ENCODE measurements at places on chromosomes 4 and X.

- DNase-seq = no peak
Observed at GRCh38 chr4:40811956-40812355, 62.2 kb downstream of the NSUN7 start.

DNA sequence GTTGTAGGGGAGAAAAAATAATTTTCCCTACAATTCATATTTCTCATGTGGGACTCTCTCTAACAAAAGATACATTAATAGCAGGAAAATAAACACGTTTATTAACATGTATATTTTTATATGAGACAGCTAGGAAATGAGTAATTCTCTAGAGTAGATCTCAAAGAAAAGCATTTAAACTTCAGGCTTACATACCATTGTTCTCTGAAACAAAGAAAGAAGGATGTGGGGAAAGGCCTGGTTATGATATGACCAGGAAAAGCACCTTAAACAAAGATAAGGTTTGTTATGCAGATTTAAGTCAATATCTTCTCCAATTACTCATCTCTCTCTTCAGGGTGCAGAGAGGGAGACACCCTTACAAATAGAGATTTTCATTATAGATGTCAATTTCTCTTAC lies 131.3 kb downstream of the SLC7A11 start:
- DNase-seq = no peak

- no peak for DNase-seq
Observed at GRCh38 chrX:38651625-38652601, 90.6 kb downstream of the TSPAN7 start.

DNA sequence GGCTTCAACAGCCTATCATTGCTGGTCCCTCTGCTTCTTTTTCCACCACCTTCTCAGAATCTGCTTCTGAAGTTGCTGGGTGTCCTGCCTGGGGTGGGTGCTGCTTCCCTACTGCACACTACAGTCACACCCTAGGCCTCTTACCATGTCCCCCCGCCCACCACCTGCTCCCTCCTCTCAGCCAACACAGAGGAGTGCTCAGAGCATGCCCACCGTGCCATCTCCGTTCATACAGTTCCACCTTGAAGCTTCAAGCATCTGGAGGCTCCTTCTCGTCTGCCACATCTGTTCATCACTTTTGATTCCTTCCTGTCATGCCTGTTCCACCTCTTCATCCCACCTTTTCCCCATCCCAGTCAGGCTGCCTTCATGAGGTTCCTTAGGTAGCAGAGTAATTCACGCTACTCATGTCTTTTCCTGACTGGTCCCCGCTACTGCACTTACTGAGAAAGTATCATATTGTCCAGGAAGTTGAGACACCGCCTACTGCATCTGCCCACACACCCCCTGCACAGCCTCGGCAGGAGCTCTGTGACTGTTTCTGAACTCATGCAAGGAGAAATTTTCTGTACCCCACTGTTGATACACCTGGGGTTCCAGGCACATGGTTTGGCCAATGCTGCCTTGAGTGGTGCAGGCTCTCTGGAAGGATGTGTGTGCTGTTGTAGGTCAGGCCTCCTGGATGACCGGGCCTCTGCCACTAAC lies 39.5 kb downstream of the HADH start:
- DNase-seq = no peak

GRCh38 chrX:11750046-11750445 lies 8.0 kb upstream of the MSL3 start:
- DNase-seq = no peak

DNA sequence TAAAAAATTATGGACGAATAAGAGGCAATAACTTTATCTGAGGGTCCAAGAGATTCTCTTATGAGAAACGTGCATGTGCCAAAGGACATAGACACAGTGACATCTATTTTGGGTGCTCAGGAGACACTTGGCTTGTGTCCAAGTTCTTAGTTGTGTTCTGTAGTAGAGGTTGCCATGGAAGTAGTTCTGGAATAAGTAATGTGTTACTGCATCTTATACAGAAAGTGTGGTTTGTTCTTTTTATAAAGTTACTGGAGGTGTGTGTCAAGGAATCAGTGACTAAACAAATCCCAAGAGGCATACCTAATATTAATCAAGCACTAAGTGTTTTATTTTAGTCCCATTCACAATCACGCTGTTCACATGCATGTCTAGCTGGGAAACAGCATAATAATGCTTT lies 305.7 kb downstream of the ARHGAP24 start:
- no peak for DNase-seq

DNA sequence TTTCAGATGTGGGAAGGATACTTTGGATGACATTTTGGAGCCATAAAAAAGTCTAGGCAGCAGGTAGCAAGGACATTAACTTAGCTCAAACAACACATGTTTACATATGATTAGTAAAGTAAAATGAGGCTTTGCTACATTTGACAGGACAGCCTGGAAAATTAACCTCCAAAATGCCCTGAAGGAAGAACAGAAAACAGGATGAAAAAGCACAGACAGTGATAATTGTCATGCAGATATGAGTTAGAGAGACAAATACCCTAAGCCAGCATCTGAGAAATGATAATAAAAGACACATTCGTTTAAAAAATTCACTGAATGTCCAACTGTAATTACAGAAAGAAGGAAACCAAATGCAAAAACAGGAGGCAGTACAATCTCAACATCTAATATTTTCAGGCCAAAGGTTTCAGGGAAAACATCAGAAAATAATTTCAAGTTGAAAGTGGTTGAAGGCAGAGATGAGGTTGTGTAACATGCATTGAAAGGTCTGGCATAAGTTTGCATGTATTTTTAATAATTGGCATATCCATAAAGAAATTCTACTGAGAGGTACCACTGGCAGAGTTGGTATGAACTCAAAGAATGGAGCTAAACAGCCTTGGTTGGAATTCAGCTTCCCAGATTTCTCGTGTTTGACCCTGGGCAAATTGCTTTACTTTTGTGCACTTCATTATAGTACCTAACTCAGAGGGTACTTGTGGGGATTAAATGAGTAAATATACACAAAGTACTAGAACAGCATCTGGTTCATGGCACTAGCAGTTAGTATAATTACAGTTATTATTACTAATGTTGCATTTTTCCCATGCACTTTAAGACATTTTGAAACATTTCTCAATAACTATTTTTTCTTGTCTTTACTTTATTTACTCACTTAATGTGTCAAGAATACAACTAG lies 54.4 kb upstream of the MAP9 start:
- no peak for DNase-seq

DNA sequence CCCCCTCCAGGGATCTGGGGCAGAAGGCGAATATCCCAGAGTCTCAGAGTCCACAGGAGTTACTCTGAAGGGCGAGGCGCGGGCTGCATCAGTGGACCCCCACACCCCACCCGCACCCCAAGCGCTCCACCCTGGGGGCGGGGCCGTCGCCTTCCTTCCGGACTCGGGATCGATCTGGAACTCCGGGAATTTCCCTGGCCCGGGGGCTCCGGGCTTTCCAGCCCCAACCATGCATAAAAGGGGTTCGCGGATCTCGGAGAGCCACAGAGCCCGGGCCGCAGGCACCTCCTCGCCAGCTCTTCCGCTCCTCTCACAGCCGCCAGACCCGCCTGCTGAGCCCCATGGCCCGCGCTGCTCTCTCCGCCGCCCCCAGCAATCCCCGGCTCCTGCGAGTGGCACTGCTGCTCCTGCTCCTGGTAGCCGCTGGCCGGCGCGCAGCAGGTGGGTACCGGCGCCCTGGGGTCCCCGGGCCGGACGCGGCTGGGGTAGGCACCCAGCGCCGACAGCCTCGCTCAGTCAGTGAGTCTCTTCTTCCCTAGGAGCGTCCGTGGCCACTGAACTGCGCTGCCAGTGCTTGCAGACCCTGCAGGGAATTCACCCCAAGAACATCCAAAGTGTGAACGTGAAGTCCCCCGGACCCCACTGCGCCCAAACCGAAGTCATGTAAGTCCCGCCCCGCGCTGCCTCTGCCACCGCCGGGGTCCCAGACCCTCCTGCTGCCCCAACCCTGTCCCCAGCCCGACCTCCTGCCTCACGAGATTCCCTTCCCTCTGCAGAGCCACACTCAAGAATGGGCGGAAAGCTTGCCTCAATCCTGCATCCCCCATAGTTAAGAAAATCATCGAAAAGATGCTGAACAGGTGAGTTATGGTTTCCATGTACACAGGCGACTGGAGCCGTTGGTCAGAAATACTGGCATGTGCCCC lies at the start of gene CXCL1:
Gene CXCL1 (plus strand): TSS at position 264 of the 926 bp plus-strand sequence. CDS start 78 bp downstream, at position 342.
- no peak for DNase-seq

DNA sequence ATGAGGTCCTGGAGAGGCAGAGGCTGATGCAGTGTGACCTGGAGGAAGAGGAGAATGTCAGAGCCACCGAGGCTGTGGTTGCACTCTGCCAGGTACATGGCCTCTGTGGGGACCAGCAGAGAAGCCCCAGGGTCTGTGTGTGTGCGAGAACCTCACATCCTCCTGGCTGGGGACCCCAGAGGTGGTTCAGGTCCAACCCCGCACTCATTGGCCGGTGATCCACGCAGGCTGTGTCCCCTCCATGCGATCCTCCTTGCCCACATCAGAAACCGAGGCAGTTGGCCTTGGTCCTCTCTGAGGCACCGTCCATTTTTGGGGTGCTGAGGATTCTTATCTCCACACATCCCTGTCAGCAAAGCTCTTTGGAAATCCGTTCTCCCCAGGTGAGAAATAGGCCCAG lies 45.3 kb downstream of the EVC start:
- no peak for DNase-seq
